ENCODE measurements at places on chromosomes 7 and 10.
A peak's percentile ranks its signal among the peaks of the same experiment; 100 is the strongest.

- no peak for DNase-seq
These were observed 54.8 kb upstream of the CALD1 start for GRCh38 chr7:134724606-134725005.

GRCh38 chr10:30510184-30510931 lies 76.4 kb downstream of the MAP3K8 start:
- no peak for DNase-seq

DNA sequence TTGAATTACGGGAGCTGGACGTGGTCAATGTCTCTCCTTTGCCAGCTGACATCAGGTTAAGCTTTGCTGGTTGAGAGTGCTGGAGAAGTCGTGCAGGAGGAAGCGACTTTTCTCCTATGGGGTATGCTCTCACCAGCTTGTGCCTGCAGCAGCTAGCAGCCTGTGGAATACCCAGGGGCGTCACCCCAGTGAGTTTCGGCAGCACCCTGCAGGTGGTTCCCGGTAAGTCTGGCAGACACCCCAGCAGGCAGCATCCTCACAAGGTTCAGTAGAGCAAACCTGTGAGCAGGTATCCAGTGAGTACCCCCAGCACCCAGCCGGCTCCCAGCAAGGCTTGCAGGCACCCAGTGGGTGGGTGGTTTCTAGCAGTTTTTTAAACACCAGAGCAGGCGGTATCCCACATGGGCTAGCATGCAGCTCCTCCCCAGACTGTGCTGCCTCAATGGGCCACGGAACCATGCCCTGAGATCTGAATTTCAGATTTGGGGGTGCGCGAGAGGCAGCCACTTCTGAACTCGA lies 74.8 kb upstream of the SVIL start:
- peak; percentile 78 for DNase-seq

- no peak for DNase-seq
These were observed 52.4 kb upstream of the DLX6 start for GRCh38 chr7:96952974-96953391.

DNA sequence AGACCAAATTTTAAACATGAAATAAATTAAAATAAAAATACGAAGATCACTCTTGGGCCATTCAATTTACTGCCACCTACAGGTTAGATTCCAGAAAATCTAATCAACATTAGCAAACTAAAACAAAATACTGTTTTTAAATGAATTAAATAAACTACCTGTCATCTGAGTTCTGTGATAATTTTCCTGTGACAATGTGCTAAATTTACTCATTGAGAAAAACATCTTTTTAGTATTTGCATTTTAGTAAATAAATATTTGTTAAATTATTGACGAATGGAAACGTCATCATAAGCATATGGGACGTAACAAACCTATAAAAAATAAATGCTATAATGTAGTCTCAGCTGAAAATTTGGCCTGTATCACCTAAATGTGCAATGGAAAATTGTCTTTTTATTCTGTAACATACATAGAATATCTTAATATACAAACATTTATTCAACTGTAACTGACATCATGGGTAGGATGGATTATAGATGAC lies 72.1 kb downstream of the ITGB8 start:
- DNase-seq: no peak

DNA sequence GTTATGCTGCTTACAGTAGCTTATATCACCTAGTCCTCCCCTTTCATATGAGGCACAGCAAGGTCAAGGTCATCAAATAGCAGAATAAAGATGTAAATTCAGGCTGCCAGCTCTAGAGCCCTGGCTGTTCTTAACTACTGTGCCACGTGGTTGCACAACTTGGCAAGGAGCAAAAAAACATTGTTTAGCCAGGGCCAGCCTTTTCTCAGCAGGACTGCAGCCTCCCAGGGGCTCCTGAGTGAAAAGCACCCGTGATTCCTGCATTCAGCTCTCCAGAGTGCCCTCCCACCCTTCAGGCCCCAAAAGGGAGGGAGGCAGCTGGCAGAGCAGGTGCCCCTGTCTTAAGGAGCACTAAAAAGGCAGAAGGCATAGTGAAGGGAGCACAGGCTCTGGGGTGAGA lies 31.8 kb upstream of the TM9SF3 start:
- DNase-seq: no peak

DNA sequence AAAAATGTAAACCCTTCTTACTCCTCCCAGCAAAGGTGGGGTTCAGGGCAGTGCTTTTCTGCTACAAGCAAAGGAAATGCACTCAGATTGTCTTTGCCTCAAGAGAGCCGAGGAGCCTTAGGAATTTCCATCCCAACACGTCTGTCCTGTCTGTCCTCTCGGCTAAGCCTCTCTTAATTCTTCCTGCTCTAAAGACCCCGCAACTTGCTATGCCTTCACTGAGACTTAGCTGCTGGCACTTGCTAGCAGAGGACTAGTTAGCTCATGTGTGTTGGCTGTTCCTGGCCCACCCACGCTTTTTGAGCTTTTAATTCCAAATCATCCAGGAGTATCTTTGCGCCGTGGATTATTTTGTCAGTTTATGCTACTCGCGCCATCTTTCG lies 481 bp upstream of the NPM3 start:
- no peak for DNase-seq

DNA sequence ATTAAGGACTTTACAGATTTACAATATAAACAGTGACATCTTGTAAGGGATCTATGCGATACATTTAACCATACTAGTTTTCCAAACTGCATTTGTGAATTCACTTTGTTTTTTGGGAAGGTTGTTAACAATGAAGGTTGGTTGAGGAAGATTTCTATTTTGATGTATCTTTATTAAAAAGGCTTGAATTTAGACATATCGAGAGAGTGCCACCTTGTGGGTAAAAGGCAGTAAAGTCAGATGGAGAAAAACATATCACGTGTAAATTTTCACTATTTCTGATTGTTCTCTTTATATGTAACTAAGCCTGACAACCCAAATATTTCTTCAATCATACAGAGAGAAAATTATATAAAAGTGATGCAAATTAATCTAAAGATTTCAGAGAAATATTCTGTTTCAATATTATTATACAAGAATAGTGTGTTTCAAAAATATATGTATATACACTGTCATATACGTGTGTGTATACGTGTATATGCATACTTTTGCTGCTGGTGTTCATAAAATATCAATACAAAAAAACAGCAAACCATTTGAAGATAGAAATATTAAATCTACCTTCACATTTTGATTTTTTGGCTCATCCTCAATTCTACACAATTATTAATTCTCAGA lies 988.6 kb downstream of the SORCS1 start:
- DNase-seq: no peak

DNA sequence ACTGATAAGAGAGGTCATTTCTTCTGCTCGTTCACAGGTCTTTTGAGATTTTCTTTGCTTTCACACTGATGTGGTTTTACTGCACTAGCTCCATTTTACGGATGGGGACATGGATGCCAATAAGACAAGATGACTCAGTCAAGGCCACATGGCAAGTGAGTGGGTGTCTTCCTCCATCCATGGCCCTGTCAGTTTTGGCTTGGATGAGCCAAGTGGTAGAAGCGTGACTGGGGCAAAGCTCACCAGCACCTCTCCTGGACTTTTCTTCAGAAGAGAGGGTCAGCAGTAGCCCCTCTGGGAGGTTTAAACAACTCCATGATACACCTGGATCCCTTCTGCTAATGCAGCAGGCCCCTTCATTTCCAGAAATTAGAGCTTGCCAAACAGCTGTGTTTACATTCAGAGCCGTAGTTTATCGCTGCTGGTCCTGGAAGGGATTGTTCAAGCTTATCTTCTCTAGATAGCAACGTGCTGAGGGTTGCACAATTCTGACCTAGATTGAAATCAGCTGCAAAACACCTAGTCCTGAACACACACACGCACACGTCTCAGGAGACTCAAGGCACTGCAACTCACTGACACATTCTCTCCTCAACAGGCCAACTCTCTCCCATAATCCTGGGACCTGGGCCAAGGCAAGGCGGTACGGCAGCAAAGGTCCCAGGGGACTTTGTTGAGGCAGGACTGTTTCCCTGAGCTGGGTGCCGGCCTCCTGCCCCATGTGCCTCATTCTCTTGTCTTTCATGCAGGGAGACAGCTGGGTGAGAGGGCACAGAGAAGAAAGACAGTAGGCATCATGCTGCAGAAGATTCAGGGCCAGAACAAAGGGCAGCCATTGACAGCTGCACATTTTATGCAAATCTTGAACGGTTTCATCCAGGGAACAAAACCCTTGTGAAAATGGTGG lies 14.2 kb upstream of the PDCD4 start:
- DNase-seq: no peak

- no peak for DNase-seq
These were observed 9.2 kb downstream of the BNIP3 start for GRCh38 chr10:131972474-131973071.

DNA sequence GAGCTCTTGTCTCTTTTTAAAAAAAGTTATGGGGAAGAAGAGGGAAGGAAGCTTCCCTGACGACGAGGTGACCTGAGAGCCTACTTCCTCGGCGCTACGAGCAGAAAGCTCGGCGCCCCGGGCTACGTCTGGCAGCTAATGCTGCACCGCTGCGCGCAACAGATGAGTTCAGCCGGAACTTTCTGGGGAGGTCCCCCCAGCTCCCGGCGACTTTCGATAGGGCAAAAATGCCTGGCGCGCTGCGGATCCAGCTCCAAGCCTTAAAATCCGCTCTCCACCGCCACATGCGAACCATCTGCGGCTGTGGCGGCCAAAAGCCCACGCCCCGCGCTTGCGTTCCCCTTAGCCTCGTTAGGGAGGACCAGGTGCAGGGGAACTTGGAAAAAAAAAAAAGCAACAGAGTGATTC lies 621 bp downstream of the P4HA1 start:
- peak; percentile 89 for DNase-seq

GRCh38 chr7:99837649-99838361 lies 10.0 kb downstream of the CYP3A43 start:
- no peak for DNase-seq

DNA sequence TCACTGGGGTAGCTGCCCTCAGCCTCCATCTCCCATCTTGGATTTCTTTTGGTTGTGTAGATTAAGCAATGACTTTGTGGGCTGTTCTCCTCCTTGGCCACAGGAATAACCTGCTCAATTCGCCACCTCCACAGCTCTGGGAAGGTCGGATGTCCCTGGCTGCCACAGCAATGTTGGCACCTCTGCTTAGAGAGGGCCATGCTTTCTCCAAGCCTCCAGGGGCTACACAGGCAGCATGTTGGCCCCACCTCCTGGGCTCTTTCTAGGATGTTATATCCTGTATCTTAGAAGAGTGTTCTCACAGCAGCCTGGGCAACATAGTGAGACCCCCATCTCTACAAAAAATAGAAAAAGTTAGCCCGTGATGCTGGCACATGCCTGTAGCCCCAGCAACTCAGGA lies 35.4 kb upstream of the FXYD4 start:
- DNase-seq: no peak

- no peak for DNase-seq
These were observed 24.3 kb downstream of the FAM20C start for GRCh38 chr7:216360-217300.

- no peak for DNase-seq
These were observed 112.4 kb upstream of the ZMIZ1 start for GRCh38 chr10:78956391-78956790.

- peak; percentile 72 for DNase-seq
These were observed 266.9 kb downstream of the GRID1 start for GRCh38 chr10:86099542-86100334.

DNA sequence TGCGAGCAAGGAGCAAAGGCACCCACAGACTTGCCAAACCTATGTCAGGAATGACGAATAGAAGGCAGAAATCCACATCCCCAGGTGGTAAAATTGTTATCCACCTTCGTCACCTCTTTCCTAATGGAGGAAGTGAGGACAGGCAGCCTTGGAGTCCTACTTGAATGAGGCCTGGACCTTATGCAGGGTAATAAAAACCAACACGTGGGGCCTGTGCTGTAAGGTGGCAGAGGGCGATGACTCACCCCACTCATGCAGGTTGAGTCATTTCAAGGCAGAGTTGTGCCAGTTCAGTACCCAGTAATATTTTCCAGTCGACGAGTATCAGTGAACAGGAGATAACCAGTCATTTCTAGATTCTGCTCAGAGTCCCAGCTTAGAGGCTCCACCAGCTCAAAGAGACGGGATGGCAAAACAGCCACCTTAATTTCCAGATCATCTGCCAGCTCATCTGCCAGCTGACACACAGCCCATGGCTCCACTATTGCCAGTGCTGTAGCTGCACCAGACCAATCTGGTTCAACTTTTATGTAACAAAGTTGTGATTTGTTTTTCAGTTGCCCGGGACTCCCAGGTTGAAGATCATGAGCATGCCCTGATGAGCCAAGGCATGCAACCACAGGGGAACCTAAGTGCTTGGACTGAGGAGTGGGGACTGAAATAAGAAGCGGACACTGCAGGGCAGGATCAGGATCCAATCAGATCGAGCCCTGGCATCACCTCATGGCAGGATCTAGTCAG lies 176.2 kb upstream of the ITGB1 start:
- no peak for DNase-seq

- no peak for DNase-seq
These were observed 47.4 kb downstream of the SGMS1 start for GRCh38 chr10:50576245-50576815.

DNA sequence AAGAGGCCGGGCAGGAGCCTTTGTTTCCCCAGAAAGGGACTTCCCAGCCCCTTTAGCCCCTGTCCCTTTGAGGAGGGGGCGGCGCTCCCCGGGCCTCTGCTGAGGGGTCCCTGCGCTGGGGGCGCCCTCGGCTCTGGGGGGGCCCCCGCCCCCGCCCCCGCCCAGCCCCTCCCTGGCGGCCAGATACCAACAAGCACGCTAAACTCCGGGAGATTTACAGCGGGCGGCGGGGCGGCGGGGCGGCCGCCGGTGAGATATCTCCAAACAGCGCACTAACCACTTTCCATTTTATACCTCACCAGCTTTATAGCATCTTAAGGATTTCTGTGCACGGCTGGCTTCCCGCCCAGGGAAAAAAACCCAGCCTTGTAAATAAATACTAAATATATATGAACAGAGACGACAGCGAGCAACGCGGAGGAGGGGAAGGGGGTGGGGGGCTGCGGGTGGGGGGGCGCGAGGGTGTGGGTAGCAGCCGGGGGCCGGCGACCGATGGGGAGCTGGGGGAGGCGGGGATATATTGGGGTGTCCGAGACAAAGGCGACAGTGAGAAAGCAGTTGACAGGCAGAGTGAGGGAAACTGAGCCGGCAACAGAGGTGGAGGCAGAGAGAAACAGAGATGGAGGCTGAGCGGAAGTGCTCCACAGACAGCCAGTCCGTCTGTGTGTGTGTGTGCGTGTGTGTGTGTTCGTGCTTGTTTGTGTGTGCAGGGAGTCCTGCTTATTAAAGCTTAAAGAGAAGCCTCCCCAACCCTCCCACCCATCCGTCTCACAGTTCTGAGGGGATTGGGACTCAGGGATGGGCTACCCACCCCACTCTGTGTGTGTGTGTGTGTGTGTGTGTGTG lies 85.8 kb downstream of the HIF1AN start:
- no peak for DNase-seq

DNA sequence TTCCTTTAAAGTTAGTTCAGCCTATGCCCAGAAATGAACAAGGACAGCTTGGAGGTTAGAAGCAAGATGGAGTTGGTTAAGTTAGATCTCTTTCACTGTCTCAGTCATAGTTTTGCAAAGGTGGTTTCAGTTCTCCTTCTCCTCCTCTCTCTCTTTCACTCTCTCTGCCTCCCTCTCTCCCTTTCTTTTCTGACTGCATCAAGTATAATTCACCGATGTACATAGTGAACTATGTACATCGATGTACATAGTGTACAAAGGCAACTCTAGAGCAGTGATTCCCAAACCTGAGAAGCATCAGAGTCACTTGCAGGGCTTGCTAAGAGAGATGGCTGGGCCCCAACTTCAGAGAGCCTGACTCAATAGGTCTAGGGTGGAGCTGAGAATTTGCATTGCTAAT lies 1259.7 kb downstream of the TYW1 start:
- no peak for DNase-seq
